ENCODE measurements at places on chromosomes 5 and 9.

DNA sequence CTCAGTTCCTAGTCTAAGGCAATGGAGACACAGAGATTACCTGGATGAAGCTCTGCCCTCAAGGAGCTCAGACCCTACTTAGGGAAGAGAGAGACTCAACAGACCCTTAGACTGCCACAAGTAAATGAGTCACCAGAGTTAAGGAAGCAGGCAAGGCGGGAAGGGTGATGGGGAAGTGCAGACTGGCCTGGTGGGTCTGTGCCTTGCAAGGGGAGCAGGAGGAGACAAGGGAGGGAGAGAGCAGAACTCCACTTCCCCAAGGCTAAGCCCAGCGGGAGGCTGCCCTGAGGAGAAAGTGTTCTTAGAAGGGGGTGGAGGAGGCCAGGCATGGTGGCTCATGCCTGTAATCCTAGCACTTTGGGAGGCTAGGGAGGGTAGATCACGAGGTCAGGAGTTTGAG lies 83.7 kb downstream of the HRH2 start:
- DNase-seq: no peak

- DNase-seq: no peak
These were observed 146.2 kb upstream of the PLCXD3 start for GRCh38 chr5:41656597-41656996.

DNA sequence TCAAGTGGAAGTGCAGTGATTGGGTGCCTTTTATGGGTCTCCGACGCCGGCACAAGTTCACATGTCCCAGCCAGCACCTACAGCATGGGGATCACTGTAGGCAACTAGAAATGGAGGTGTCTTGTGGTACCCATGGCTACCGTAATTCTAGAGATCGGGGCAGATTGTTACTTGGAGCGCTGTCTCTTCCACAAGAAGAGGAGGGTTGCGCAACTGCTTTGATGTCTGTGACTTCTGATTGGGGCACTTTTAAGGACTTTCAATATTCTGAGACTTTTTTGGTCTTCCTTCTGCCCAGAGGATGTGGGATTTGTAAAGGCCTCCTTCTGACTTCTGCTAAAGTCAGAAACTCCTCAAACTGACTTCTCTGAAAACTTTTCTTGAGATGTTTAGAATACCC lies 41.9 kb downstream of the GLRX start:
- no peak for DNase-seq

GRCh38 chr5:139486201-139486600 lies 3.6 kb upstream of the STING1 start:
- DNase-seq: no peak

GRCh38 chr5:159440968-159441367 lies 110.7 kb upstream of the IL12B start:
- no peak for DNase-seq

DNA sequence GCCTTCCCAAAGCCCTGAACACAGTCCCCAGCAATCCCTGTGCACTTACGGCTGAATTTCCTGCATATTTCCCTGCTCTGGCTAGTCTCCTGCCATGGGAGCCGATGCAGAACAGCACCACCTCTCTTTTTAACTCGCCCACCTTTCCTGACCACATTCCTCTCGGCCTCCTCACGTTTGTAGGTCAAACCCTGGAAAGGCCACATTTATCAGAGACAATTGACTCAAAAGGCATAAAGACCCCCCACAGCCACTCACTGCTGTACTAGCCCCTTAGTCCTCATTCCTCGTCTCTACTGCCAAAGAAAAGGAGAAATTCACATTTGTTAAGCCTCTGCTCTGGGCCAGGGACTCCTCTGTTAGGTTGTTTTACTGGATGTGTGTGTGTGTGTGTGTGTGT lies 43.6 kb downstream of the ENC1 start:
- no peak for DNase-seq

GRCh38 chr9:132673355-132673754 lies 3.1 kb downstream of the GTF3C4 start:
- peak; percentile 41 for DNase-seq

- DNase-seq: no peak
These were observed 982 bp downstream of the EPB41L4A start for GRCh38 chr5:112417931-112418658.

GRCh38 chr5:1836891-1837880 lies 36.0 kb downstream of the NDUFS6 start:
- DNase-seq: no peak

- no peak for DNase-seq
These were observed 275.7 kb upstream of the DAB2 start for GRCh38 chr5:39700523-39700922.

All from non-pigmented ciliary epithelial cell (primary cell).